Inflammatory macrophage (primary cell): ENCODE measurements at places on chromosomes 4 and X.

DNA sequence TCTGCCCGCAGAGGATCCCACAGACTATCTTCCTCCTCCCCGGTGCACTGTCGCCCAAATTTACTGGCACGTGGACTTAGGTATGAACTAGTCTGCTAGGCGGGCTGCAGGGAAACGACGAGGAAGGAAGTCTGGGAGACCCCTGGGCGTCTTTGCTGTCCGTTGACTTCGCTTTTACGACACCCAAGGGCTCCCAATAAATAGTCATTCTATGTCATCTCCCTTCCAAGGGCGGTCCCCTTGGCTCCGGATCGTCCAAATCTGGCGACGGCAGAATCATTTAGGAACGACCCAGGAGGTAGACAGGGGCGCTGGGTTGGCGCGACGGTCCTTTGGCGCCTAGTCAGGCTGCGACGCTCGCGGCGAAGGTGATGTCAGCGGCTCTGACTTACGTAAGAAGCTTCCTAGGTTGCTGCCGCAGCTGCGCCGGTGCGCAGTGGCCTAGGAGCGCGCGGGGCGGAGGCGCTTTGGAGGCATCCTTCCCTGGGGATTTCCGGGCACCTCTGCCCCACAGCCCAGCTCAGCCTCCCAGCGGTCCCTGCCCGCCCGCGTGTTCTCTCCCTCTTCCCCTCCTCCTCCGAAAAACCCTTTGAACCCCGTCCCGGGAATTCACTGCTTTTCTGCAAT, 2.2 kb downstream of the NHS start:
- DNase-seq, result no peak

DNA sequence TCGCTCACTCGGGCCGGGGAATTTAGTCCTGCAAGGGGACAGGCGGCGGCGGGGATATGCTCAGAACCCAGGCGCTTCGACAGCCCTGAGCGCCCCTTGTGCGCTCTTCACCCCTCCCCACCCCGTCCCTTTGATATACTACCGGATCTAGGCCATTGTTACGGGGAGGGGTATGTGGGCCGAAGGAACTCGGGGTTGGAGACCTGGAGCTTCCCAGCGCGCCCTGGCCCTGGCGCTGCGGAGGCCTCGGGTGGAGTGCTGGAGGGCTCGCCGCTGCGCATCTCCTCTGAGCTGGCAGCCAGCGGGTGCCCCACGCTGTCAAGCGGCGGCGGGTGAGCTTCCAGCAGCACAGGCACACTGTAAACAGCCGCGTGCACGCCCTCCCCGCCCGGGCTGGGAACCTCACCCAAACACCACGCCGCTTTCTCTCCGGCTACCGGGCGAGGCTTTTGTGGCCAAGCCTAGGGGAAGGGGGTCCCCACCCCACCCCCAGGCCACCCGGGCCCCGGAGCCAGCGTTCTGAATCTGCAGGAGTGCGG, 54.5 kb upstream of the BCOR start:
- DNase-seq, result no peak

- DNase-seq, result no peak
These were observed 77.9 kb upstream of the AFF2 start for GRCh38 chrX:148422526-148422925.

DNA sequence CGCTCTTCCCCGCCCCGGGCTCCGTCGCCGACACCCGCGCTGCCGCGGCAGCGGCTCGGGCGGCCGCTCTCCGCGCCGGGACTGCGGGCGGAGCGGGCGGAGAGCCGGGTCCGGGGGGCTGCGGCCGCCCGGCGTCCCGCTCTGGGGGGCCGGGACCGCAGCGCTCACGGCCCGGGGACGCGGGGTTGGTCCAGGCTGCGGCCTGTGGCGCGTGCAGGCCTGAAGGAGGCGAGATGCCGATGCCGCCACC, 492 bp downstream of the GALNT7 start:
- no peak for DNase-seq

- DNase-seq, result no peak
These were observed 74.5 kb downstream of the DCLK2 start for GRCh38 chr4:150152766-150153165.

DNA sequence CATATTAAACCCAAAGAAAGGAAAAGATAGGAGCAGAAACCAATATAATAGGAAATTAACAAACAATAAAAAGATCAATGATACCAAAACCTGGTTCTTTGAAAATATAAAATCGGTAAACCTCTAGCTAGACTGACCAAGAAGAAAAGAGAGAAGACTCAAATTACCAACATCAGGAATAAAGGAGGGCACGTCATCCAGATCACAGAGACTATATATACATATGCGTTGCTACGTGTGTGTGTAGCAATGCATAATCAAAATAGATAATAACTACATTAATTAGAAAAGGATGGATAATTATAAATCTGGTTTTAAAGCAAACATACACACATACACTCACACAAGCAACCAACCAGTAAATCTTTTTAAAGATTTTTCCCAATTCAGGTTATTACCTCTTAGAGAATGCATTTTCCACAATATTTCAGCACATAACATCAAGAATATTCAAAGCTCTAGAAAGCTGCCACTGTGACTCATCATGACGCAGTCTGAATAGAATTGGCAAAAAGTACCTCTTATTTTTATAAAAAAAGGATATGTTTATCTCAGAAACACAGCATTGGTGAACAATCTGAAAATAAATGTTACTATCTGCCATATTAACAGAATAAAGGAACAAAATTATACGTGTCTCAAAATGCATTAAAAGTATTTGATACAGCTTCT, 41.4 kb upstream of the USP9X start:
- no peak for DNase-seq

DNA sequence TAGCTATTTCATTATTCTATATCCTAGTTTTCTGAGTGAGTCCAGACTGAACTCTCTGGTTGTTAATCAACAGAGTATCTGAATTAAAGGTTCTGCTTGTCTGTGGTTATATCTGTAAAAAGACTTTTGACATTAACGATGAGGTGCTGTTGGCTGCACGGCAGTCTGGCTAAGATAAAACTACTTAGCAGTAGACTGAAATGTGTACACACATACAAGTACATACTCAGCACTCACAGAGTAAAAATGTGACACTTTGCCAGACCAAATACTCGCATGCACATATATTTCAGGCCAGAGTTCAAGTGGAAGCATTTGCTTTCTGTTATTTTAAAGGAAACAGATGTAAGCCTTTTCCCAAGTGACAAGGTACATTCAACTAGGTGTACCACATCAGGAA, 80.5 kb downstream of the PRDM5 start:
- DNase-seq, result no peak

- no peak for DNase-seq
These were observed 248.3 kb upstream of the PCDH7 start for GRCh38 chr4:30471861-30472260.

DNA sequence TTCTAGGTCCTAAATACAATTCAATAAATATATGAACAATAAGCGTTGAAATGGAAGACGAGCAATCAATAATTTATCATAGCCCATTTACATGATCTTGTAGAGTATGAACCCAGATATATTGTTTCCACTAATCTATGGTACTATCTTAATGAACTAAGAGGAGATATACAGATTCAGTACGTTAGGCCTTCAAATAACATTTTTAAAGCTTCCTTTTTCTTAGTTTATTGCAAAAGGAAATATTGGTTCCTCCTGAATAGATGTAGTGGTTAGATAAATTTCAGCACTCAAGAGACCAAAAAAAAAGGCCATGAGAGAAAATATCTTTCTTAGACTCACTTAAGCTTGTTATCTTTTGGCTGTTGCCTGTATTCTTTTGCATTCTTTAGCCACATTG, 147.5 kb upstream of the PITX2 start:
- DNase-seq, result no peak

DNA sequence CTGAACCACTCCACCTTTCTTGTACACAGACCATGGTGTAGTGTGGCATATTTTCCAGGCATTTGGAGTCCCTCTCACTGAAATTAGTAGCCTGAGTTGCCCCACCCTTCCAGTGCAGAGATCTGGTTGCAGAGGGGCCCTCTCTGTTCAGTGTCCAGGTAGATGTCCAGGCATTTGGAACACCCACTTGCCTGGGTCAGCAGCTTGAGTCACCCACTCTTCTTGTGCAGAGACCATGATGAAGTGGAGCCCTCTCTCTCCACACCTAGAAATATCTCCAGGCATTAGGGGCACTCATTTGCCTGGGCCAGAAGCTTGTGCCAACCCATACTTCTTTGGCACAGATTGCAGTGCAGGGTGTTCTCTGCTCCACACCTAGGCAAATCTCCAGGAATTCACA, 2733.3 kb downstream of the PCDH7 start:
- DNase-seq, result no peak

- no peak for DNase-seq
These were observed 15.7 kb downstream of the LRRC66 start for GRCh38 chr4:52004414-52004813.

GRCh38 chr4:36665985-36666527, 384.6 kb downstream of the DTHD1 start:
- no peak for DNase-seq

GRCh38 chrX:19810802-19811201, 76.6 kb downstream of the SH3KBP1 start:
- peak; percentile 64 for DNase-seq

DNA sequence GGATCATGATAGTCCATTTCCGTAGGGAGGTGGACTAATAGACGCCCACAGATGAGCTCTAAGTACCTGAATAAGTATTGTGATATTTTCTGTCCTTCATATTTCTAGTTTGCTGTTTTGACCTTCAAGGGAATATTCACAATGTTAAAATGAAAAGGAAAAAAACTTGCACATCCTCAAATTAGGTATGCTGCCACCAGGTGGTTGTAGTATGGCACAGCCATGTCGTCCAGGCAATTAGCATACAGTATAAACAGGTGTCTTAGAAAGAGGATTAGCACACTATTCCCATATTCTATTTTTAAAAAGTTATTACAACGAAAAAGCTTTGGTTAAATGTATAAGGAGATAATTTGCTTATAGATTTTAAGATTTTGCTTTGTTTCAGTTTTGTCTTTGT, 802.0 kb downstream of the RPA4 start:
- peak; percentile 10 for DNase-seq

- DNase-seq, result no peak
These were observed 25.0 kb downstream of the MFAP3L start for GRCh38 chr4:170001011-170001744.

DNA sequence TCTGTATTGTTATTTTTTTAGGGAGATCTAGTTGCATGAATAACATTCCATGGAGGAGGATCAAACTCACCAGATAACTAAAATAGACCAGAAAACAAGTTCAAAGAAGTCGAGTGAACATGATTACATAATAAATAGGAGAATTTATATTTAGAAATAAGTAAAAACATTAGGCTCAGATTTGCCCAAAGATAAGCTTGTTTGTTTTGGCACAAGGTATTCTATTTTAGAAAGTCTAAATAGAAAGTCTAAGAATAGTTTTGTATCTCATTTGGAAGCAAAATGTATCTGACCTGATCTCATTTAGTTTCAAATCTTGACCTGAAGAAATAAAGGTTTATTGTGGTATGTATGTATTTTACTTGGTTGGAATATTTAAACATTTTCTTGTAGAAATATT, 670.6 kb upstream of the GALNTL6 start:
- DNase-seq, result no peak

DNA sequence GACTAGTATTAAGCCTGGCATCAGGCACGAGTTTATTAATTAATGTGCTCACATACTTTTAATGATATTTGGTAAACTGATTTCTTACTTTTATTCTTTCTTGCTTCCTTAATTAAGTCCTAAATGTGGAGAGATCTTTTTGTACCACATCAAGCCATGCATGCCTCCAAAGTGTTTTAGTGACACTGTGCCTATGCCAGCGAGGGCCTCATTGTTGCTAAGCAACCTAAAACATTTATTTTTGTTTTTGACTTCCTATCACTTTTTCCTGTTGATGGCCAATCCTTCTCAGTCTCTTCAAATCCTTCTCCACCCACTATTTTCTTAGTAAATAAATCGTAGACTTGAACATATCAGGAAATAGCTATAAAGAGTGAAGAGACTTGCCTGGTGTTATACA, 5.5 kb upstream of the NSUN7 start:
- DNase-seq, result no peak

GRCh38 chr4:63316633-63317032, 1092.6 kb downstream of the TECRL start:
- DNase-seq, result no peak

GRCh38 chr4:136796953-136797352, 735.3 kb downstream of the PCDH18 start:
- DNase-seq, result no peak

DNA sequence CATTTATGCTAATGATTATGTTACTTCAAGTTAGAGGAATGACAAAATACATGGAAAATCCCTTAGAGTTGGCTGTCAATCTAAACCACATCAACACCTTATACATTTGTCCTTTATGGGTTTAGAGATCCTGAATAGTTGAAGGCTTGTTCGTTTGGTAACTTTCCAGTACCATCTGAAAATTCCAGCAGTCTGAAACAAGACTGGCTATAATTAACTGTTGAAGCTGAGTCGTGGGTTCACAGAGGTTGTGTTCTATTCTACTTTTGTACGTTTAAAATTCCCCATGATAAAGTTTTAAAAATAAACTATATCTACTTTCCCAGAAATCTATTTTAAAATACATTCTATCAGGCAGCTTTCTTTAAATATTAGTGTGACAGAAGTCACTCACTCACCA, 73.0 kb downstream of the USP46 start:
- no peak for DNase-seq

GRCh38 chr4:71882113-71882841, 98.4 kb upstream of the GC start:
- no peak for DNase-seq

DNA sequence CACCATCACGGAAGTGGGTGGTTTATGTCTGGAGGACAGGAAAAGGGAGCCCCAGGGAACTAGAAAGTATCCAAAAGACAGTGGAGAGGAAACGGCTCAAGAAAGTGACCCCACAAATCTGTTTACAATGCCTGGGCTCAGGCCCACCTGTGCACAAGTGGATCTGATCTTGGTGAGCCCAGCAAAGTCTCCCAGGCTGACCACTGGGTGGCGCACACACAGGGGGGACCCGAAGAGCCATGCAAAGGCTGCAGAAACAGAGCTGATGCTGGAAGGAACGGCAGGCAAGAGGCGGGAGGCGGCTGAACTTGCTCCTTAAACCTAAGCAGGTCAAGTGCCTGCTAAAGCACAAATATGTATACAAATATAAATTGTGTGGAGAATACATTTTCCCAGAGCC, 9.6 kb downstream of the HAUS7 start:
- peak; percentile 4 for DNase-seq
